ENCODE measurements at places on chromosomes 3 and 15.

- no peak for DNase-seq
Measured at GRCh38 chr3:126351086-126351770, 6.0 kb downstream of the KLF15 start.

- DNase-seq, result no peak
Measured at GRCh38 chr3:132189601-132190000, 127.6 kb upstream of the ACP3 start.

DNA sequence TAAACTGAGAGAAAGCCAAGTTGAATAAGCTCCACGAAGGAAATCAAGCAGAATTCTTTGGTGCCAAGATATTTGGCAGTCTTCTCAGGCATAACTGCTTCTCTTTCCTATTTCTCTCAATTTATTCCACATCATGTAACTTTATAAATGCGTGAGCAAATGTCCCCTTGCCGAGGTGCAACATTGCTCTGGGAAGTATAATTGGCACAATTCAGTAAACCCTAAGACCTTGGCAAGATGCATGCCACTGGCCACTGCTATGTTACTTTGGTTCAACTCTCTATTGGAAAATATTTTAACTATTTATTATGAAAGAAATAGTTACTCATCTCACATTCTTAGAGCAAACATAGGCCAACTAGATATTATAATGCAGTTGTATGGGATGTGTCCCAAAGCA, 170.2 kb downstream of the SUCNR1 start:
- DNase-seq, result no peak

- no peak for DNase-seq
Measured at GRCh38 chr3:57057351-57057750, 3.1 kb upstream of the SPATA12 start.

GRCh38 chr3:66177026-66177425, 43.8 kb upstream of the SLC25A26 start:
- no peak for DNase-seq

- DNase-seq, result no peak
Measured at GRCh38 chr15:78540871-78541743, 863 bp downstream of the PSMA4 start.

DNA sequence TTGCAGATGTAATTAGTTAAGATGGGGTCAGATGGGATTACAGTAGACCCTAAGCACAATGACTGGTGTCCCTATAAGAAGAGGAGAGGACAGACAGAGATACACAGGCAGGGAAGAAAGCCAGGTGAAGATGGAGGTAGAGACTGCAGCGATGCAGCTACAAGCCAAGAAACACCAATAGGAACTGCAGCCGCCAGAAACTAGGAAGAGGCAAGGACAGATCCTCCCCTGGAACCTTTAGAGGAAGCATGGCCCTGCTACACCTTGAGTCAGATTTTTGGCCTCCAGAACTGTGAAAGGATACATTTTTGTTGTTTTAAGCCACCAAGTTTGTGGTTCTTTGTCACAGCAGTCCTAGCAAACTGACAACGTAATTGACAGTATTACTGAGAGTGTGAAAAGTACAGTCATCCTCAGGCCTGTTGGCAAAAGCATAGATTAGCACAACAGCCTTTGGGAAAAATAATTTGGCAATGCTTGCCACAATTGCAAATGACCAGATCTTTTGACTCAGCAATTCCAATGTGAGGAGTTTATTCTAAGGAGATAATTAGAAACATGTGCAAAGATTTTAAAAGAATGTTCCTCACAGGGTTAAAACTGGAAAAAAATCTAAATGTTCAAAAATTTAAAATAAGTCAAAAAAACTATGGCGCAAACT, 82.6 kb upstream of the TJP1 start:
- no peak for DNase-seq

DNA sequence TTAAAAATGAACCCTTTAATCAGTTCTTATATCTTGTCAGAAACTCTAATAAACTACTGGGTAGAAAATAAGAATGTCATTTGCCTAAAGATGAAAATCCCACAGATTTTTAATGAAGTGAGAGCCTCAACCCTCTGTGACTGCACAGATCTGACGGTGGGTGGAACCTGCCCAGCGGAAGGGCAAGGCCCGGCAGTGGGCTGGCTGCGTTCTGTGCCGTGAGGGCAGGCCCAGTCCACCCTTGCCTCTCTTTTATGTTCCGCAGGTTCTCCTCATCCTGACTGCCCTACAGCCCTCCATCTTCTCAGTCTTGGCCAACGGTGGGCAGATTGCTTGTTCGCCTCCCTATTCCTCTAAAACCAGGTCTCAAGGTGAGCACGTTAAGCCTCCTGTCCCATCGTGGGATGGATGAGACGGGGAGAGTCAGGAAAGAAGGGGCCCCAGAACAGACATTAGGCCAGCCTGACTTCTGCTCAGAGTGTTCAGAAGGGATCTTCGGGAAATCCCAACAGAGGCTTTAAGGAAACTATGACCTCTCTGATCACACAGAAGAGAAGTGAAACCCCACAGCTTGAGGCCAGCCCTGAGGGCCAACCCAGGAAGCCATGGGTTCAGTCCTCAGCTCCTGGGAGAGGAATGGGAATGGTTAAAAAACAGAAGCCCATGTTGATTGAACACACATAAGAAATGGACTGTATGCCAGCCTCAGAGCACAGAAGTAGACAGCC, 16.0 kb downstream of the SLC51A start:
- no peak for DNase-seq

GRCh38 chr15:83200162-83200561, 7.5 kb downstream of the HDGFL3 start:
- DNase-seq, result no peak

DNA sequence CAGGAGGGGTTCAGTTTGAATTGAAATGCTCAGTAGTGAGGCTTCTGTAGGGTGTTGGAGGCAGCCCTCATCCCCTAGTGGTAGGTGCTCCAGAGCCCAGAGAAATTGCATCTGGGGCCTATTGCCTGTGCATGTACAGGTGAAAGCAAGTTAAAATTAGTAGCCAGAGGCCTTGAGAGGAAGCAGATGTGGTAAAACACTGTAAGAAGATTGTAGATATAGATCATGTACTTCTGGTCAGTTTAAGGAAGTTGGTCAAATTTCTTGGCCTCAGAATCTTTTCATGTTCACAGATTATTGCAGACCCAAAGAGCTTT, 34.6 kb downstream of the IGSF10 start:
- no peak for DNase-seq

DNA sequence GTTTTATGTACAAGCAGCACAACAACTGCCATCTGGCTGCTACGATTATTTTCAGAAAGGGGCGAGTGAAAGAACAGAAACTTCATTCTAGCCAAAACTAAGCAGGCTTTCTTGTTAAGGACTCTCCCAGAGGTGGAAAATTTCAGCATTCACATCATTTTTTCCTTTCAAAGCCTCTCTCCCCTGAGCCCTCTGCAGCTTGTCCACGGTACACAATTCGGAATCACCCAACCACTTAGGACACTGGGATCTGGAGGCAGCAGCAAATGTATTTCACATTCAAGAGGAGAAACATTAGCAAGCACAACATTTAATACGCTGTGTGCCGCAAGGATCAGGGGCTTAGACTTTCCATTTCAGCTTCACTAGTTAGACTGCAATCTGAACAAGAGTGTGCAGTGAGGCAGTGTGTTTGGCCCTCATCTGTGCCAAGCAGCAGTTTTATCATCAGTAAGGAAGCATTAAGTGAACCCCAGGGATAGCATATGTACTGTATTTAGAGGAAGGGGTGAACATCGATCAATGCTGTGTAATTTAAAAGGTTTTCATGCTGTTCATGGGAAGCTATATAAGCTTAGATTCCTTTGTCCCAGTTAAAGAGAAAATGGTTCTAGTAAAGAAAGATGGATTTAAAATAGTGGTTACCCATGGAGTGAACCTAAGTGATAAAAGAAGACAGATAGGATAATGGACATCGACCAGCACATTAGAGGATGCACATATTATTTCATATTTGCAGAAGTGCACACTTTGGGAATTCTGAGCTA, 504.9 kb downstream of the TBL1XR1 start:
- no peak for DNase-seq

DNA sequence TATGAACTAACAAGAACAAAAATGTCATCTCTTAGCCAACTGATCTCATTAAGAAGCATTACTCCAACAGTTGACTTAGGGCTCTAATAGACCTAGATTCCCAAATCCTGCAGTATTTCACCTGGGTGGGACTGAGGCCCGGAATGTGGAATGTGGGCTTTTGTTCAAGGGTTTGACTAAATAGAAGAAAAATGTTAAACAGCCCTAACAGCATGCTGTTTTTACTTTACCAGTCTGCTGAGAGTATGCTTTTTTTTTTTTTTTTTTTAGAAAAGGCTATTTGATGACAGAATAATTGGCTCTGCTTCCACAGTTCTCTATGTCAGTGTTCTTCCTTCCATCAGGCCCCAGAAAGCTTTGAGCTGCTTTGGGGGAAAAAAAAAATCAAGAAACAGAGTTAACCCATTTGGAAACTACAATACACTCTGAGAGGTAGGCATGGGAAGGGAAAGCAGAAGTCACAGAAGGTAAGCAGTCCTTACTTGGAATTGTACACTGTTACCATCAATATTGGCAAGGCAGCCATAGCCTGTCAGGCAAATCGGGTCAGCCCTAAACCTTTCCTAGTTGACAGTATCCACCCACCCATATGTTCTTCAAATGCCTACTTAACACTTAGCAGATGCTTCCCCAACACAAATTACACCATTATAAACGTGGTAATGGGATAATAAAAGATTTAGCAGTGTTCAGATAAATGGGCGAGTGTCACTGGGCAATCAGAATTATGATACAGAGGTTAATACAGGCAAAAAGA, 224.2 kb downstream of the CNTN3 start:
- DNase-seq, result no peak

GRCh38 chr3:84601303-84601702, 357.5 kb upstream of the CADM2 start:
- no peak for DNase-seq

- DNase-seq, result no peak
Measured at GRCh38 chr15:39668457-39668856, 87.6 kb downstream of the THBS1 start.

GRCh38 chr3:47877290-47877689, 74.4 kb downstream of the DHX30 start:
- no peak for DNase-seq

DNA sequence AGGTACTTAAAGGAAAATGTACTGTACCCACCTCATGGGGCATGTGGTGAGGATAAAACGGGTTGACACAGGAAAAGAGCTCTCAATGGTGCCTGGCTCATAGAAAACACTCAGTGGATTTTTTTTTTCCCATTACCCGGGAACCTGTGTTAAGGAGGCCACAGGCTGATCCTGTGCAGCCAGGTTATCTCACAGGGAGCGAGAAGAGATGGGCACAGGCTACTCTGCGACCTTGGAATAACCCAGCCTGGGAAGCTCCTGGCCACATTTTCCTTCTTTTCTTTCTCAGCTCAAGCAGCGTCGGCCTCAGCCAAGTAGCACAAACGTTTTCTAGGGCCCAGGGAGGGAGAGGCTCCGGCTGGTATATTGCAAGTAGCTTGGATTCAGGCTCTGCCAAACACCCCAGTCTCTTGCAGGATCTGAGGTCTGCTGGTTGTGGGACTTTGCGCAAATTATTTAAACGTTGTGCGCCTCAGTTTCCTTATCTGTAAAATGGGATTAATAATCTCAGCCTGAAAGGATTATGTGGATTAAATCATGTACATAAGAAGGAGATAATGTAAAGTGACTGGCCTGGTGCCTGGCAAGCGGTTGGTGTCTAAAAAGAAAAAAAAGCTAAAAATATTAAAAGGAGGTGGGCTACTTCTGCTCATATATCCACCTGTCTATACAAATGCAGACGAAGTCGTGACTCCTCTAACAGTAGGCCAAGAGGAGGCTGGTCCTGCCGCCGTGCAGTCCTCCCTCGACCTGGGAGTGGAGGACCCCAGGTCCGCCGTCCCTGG, 2.2 kb downstream of the FURIN start:
- no peak for DNase-seq

DNA sequence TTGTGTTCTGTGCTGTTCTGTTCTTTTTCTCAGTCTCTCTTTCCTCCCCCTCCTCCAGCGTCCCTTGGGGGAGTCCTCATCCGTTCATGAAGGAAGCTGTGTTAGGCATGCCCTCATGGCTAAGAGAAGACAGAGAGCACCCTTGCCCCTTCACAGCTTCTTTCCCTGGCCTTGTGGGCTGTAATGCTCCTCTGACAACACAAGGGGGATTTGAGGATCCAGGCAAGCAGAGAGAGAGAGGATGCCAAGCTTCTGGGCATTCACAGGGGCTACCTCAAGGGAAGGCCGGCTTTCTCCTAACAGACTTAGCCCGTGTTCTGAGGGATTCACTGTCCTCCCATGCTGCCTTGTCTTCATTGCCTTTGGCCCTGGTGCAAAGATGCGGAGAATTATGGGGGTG, 389.5 kb downstream of the LRTM1 start:
- no peak for DNase-seq

DNA sequence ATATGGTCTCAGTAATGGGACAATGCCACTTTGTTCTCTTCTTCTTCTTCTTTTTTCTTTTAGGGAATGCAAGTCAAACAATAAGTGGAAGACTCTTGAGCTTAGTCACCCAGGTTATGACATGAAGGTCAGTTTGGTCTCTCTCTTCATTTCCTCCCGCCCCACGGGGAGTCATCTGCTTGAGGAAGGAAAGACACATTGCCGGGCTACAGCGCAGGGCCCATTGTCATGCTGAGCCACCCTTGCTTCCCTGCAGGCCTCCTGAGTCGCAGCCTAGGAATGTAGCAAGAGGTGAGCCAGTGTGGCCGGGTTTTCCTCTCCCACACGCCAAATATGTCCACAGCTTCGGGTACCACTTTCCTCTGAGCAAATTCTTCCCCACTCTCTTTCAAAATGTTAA, 47.6 kb downstream of the RAP2B start:
- DNase-seq, result no peak

DNA sequence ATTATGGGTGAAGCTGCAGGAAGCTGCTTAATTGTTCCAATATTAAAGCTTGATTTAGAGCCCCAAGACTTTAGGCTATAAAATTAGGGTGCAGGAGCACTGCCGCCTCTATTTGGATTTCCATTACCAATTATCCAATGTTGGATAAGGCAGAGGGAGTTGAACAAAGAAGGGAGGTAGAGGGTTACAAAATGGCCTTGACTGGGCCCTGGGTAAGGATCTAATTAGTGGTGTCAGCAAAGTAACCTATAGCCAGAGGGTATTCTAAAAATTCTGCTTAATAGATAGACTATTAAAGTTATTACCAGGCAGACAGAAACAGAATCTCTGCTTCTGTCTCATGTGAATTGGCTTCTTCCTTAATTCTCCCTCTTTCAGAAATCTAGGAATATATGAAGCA, 50.3 kb upstream of the DPPA4 start:
- DNase-seq, result no peak

GRCh38 chr3:24886501-24886900, 391.9 kb upstream of the THRB start:
- no peak for DNase-seq

GRCh38 chr15:66982250-66982649, 83.2 kb upstream of the SMAD3 start:
- DNase-seq, result no peak

DNA sequence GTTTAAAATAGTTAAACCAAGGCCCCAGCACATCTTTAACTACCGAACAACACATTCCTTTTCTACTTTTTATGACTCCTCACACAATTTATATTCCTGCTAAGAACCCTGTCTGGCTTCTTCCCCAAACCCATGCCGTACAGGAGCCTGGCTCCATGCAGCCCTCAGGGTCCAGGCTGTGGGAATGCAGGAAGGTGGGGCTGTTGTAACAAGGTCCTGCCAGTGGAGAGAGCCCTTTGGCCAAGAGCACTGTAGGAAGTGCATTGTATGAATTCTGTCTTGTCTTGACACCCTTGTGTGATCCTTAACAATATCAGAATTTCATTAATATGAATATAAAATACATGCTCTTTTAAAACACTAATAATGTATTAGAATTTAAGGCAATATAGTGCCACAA, 563.8 kb downstream of the TBL1XR1 start:
- no peak for DNase-seq

All from T-cell (primary cell).